ENCODE measurements at places on chromosomes 11 and 22. TPM values are rescaled to one million over a fixed set of nuclear protein-coding genes. Genes with fewer than 3 reads are reported as not detected.

GRCh38 chr11:67631411-67631810 is 1.7 kb upstream of the NUDT8 start:
- peaks cover 5% of the 10 kb centered on the region for H3K36me3 ChIP-seq
- DNase-seq: no peak
- peak overlapping the region; percentile 72 for H3K4me3 ChIP-seq
- no peak overlapping the region for H3K27ac ChIP-seq

DNA sequence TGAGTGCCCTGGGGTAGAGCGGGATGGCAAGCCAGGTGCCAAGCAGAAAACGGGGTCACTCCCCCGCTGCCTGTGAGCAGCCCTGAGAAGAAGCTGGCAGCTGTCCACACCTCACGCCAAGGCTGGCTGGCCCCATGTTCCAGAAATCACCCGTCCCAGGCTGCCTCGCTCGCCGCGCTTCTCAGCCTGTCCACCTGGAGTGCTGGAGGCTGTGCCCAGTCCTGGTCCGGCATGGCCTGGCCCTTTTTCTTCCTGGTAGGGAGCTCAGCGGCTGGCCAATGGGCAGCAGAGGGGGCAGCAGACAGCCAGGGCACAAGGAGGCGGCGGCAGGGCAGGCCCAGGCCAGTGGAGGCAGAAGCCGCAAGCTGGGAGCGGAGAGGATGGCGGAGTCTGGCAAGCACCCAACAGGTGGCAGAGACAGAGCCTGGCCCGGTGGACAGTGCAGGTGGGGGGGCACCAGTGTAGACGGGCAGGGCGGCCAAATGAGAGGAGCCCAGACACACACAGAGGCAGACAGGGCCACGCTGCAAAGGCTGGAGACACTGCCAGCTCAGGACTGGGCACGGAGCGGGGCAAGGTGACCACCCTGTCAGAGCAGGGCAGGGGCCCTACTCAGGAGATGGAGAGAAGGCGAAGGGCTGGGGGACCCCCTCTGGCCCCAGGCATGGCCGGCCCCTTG is 37.2 kb upstream of the TH start:
- no peaks in the 10 kb centered on the region for H3K36me3 ChIP-seq
- H3K27me3 ChIP-seq: no peaks in the 10 kb centered on the region
- H3K4me3 ChIP-seq: no peak overlapping the region
- no peak overlapping the region for H3K27ac ChIP-seq
- H3K4me1 ChIP-seq: peaks cover 6% of the 10 kb centered on the region

The HOATZ gene
- not detected for total RNA-seq

DNA sequence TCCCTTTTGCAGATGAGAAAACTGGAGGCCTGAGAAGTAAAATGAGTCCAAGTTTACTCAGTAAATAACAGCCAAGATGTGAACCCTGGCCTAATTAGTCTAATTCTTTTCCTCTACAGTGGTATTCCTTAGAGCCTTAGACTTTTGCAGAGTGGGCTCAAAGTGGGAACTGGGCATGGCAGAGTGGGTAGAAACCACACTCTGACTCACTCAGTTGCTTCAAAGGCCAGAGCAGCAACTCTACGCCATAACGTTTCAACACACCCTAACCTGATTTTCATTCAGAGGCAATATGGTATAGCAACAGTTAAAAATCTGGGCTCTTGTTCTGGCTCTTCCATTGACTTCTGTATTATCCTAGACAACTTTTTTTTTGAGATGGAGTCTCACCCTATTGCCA is 2.8 kb downstream of the THRSP start:
- H3K27me3 ChIP-seq: no peaks in the 10 kb centered on the region
- peaks cover 25% of the 10 kb centered on the region for H3K36me3 ChIP-seq
- no peak for DNase-seq
- H3K27ac ChIP-seq: no peak overlapping the region
- H3K4me3 ChIP-seq: no peak overlapping the region
- H3K4me1 ChIP-seq: no peaks in the 10 kb centered on the region

DNA sequence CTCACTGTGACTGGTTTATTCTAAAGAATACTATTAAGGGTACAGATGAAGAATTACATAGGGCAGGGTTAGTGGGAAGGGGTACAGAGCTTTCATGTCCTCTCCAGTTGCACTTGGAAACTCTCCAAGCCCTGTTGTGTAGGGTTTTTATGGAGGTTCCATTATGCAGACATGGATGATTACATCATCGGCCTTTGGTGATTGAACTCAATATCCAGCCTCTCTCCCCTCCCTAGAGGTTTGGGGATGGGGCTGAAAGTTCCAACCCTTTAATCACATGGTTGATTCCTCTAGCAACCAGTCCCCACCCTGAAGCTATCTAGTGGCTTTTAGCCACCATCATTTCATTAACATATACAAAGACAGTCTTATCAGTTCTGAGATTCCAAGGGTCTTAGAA is 472.6 kb downstream of the BUD13 start:
- H3K36me3 ChIP-seq: no peaks in the 10 kb centered on the region
- no peak for DNase-seq
- peaks cover 1% of the 10 kb centered on the region for H3K27me3 ChIP-seq
- H3K27ac ChIP-seq: no peak overlapping the region
- H3K4me3 ChIP-seq: no peak overlapping the region
- no peaks in the 10 kb centered on the region for H3K4me1 ChIP-seq
